Fibroblast of upper back skin (primary cell): ENCODE measurements at places on chromosomes 7 and 10.
A peak's percentile ranks its signal among the peaks of the same experiment; 100 is the strongest.

DNA sequence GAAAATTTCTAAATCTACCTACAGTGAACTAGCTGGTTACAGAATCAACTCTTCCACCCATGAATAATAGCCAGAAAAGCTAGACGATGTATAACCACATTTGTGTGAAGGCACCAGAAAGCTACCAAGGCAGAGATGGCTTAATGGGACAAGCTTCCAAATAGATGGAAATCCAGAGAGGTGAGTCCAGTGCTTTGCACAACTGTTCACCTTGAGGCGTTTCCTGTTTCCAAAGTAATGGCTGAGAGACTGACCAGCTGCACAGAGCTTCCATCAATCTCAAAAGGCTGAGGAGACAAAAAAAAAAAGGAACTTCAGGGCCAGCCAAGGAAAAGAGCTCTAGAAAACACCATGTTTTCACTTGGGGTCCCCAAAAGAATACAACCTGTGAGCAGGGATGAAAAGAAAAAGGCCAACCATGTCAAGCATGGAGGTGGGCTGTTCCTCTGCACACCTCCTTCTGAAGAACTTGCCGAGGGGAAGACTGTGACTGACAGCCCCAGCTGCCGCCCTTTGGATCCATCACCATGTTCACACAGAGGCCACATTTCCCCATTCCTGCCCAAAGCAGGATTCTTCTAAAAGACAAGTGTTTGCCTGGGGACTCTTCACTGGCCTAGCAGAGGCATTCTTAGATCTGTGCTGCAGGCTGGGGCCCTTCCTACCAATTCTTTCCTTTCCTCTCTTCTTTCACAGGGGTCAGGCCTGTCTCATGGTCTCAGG, 72.9 kb downstream of the ARHGAP21 start:
- no peak for DNase-seq

DNA sequence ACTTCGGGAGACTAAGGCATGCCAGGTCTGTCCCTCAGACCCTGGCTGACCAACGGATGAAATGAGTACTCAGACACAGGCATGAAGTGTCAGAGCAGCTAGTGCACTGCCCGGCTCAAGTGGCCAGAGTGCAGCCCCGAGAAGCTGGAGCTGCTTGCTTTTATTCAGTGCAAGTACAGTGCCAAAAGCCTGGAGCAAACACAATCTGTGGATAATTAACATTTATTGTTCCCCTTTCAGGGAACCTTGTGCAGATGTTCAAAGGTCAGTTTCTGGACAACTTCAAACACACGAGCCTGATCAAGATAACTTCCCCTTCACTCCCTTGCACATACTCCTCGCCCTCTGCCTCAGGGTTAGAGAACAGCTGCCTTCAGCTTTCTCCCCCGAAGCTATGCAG, 7.9 kb upstream of the ATE1 start:
- DNase-seq: no peak

DNA sequence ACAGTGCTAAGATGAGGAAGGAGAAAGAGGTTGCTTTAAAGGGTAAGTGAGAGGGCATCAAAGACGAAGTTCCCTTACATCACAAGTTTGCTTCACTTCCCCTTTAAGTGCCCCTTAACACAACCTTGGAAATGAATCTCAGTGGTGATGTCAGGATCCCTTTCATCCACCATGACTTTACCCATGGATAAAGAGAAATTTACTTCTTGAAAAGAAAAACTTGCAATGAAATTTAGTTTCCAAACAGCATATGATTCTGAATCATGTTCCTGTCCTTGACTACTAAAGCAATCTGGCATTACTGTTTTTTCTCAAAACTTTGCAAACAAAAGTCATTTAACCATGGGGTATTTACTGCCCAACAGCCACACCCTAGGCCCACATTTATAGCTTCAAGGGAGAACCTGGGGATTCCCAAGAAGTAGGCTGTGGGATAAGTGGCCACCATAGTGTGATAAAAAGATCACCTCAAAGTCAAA, 135.9 kb downstream of the ITGB8 start:
- no peak for DNase-seq

- DNase-seq: peak; percentile 45
Measured at GRCh38 chr7:129438839-129439651, 4.8 kb downstream of the STRIP2 start.

DNA sequence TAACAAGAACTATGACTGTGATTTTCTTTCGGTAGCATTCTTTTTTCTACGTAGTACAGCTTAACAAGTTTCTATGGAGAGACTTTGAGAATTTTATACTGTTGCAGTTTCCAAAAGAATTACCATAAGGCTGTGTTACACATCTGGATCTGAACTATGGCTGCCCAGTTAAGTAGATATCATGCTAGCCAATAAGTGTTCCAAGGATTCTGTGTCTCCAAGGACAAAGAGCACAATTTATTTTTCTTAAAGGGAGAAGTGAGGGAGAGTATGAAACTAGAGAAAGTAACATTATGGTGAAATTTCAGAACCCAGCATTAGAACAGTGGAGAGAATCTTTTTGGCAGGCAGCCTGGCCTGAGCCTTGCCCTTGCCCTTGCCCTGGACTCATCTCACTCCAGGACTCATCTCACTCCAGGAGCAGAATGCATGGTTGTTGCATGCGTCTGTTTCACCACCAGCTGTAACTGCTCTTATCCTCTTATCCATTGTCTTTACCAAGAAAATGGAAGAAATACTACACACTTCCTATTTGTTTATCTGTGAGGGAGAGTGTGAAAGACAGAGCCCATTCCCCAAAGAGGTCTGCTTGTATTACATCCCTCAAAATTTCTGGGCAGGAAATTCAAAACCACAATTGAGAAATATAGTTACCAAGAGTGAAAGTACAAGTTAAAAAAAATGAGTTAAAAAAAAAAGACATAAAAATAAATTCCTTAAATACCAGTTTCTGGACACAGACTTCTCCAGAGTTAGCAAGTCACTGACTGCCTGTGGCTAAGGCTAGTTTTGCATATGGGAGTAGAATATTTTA, 1067.5 kb downstream of the NRG3 start:
- peak; percentile 73 for DNase-seq

DNA sequence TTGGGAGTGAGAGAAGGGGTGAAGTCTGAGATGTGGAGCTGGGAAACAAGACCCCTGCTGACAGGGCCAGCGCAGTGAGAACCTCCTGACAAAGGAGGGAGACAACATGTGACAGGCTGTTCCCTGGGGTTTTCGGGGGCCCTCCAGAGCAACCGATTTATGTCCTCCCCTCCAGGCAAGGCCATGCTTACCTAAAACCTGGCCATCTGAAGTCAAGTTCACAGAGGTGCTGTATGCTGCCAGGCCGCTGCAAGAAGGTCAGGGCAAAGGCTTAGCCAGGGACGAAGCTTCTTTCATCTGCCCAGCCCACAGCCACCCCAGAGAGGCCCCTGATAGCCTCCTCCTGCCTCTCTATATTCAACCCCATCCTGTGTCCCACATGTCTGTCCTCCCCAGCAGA, 20.6 kb downstream of the NPC1L1 start:
- DNase-seq: no peak

DNA sequence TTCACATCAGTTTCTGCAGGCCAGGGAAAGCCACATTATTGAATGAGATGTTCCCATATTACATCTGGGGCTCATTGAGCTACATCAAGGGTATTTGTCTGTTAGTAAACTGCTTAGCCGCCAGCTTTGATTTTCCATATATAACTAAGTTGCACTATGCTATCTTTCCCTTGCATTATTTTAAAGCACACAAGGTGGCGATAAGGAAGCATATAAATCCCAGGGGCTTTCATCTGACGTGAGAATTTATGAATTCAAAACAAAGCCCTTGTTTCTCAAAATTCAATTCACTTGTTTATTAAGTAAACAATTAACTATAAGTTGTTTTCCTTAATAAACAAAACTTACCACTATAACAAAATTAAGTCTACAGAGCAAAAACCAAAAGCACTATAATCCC, 334.1 kb upstream of the TPK1 start:
- DNase-seq: no peak

GRCh38 chr7:42070068-42070467, 166.9 kb downstream of the GLI3 start:
- DNase-seq: peak; percentile 27

- DNase-seq: no peak
Measured at GRCh38 chr10:99013885-99014284, 221.8 kb downstream of the HPSE2 start.

DNA sequence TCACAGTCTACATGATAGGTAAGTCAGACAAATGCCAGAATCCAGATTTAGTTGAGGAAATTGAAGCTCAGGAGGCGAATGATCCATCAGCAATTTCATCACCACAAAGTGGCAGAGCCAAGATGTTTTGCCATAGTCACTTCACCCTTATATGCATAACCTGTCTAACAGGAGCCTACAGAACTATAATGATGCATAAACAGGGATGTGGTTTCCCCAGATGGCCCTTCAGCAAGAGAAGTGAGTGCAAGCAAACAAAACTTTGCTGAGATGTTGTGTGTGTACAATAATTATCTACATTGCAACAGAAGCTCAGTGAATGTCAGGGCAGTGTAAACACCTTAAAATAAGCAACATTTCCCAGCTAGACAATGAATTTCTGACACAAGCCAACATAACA, 28.6 kb downstream of the PON3 start:
- no peak for DNase-seq

GRCh38 chr10:100912605-100913469, at the start of gene SLF2:
SLF2 (plus strand) TSS chr10:100912963; CDS start chr10:100913111, 148 bp downstream.
- DNase-seq: peak; percentile 98

GRCh38 chr10:62031507-62031906, 130.0 kb downstream of the ARID5B start:
- no peak for DNase-seq

DNA sequence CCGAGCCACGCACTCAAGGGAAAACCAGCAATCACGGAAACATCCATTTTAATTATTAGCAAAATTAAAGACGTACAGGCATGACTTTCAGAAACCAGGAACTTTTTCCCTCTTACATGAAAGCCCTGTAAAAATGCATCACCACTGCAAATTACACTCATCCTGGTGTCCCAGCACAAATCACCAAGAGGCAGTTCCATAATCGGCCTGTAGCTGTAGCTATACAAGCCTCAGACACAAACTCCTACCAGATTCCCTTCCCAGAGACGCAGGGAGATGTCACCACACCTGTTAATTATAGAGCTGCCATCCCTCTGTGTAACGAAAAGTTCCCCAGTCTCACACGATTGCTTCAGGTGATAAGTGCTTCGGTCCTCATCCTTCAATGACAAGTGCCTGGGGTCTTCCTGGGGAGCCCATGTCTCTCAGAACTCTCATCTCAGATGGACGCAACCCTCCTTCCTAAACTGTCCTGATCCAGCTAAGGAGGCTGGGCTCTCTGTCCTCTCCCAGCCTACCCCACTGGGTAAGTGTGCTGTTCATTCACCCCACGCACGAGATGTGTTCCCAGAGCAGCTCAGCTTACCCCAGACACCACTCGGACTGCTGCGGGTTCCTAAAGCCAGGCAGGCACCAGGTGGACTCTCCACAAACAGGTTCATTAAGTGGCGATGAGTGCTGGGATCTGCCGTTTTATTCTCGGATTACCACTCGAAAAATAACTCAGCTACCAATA, 5.9 kb downstream of the FGFR2 start:
- no peak for DNase-seq

- DNase-seq: no peak
Measured at GRCh38 chr10:110355141-110355831, 50.6 kb upstream of the SMNDC1 start.

DNA sequence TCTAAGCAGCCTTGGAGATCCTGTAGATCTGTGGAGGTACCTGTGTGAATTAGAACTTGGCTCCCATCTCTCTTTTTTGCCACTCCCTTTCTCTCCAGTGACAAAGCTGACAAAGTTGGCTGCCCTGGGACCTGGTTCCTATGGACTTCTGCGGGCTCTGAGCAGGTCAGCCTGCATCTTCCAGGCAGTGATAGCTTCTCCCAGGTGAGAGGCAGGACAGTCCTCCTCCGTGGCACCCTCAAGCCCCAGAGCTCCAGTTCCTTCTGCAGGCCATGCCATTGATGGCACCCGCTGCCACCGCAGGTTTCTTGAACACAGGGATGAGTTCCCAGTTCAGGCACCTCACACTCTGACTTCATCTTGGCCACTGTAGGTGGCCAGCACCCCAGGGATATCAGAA, 73.5 kb upstream of the GRB10 start:
- no peak for DNase-seq

- DNase-seq: peak; percentile 63
Measured at GRCh38 chr7:27032839-27033238, 63.0 kb downstream of the HOXA1 start.

DNA sequence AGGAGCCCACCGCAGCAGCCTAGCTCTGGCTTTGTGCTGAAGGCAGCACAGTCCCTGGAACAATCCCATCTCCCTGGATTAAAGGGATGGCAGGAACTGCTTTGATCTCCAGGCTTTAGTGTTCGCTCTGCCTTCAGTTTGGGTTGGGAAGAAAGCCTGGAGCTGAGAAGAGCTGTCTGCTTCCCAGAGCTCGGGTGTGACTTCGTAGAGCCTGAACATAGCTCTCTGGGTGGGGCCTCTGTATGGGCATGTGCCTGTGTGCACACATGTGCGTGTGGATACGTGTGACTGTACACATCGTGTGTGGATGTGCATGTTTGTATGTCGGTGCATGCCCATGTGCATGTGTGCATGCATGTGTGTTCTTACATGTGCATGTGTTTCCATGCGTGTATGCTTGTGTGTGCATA, 8.7 kb downstream of the ADCY1 start:
- no peak for DNase-seq
